ENCODE measurements at places on chromosomes 3 and 15.

DNA sequence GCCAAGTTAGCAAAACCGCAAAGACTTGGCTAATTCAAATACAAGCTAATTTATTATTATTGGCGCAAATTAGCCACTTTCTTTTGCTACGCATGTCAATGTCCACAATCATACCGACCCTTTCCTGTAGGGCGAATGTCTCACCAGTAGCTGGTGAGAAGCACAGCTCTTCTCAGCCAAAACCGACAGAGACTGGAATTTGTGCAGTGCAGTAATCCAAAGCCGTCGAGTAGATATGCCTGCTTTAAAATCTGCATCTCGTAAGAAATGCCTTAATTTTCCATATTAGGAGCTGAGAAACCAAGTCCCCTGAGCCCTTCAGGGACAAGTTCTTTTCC, 614 bp upstream of the MINDY2 start:
- no peaks in the 10 kb centered on the region for H3K36me3 ChIP-seq
- DNase-seq: no peak
- H3K4me3 ChIP-seq: peak overlapping the region; percentile 66
- H3K4me1 ChIP-seq: peaks cover 9% of the 10 kb centered on the region
- H3K27ac ChIP-seq: peak overlapping the region; percentile 91
- no peaks in the 10 kb centered on the region for H3K27me3 ChIP-seq

DNA sequence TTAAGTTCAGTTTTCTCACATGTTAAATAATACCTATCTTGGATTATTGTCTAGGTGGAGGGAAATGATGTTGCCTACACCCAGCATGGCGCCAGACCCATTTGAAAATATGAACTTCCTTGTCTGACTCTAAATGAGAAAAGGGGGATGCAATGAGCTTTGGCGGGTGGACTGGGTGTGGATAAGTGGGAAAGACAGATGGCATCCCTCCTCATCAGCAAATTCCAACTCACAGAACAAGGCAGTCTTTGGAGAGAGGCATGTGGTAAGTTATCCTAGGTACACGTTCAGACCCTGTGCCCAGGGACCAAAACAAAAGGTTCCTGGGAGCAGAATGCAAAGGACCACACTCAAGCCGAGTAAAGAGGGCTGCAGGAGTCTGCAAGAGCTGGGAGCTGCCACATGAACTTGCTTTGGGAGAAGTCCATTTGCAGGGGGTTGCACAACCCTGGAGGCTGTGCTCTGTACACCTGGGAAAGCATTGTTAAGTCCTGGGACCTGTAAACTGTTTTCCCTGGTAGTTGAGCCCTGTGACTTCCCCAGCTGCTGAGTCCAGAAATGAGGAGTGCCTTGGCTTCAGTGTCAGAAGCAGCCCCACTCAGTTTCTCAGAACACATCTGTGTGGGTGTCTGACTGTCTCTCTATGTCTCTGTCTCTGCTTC, 102.3 kb upstream of the TPM1 start:
- peaks cover 2% of the 10 kb centered on the region for H3K4me1 ChIP-seq
- peak overlapping the region; percentile 57 for H3K27ac ChIP-seq
- H3K27me3 ChIP-seq: no peaks in the 10 kb centered on the region
- no peaks in the 10 kb centered on the region for H3K36me3 ChIP-seq

- no peaks in the 10 kb centered on the region for H3K36me3 ChIP-seq
- DNase-seq: peak; percentile 71
- no peak overlapping the region for H3K4me3 ChIP-seq
- H3K27me3 ChIP-seq: no peaks in the 10 kb centered on the region
- no peaks in the 10 kb centered on the region for H3K4me1 ChIP-seq
Measured at GRCh38 chr15:92189166-92189565, 204.5 kb upstream of the ST8SIA2 start.

GRCh38 chr3:72232777-72233176, 447.8 kb upstream of the PROK2 start:
- H3K36me3 ChIP-seq: no peaks in the 10 kb centered on the region
- H3K4me3 ChIP-seq: no peak overlapping the region
- no peak for DNase-seq
- H3K27ac ChIP-seq: no peak overlapping the region
- no peaks in the 10 kb centered on the region for H3K4me1 ChIP-seq
- H3K27me3 ChIP-seq: no peaks in the 10 kb centered on the region

DNA sequence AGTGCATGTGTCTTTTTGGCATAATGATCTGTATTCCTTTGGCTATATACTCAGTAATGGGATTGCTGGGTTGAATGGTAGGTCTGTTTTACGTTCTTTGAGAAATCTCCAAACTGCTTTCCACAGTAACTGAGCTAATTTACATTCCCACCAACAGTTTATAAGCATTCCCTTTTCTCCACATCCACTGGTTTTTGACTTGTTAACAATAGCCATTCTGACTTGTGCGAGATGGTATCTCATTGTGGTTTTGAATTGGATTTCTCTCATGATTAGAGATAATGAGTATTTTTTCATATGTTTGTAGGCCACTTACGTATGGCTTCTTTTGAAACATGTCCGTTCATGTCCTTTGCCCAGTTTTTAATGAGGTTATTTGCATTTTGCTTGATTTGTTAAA, 117.7 kb downstream of the CHCHD4 start:
- no peak overlapping the region for H3K27ac ChIP-seq
- H3K4me1 ChIP-seq: no peaks in the 10 kb centered on the region

GRCh38 chr3:44504566-44504965, 27.1 kb upstream of the ZNF445 start:
- no peaks in the 10 kb centered on the region for H3K27me3 ChIP-seq
- DNase-seq: no peak
- H3K27ac ChIP-seq: no peak overlapping the region
- peaks cover 20% of the 10 kb centered on the region for H3K36me3 ChIP-seq
- no peak overlapping the region for H3K4me3 ChIP-seq
- peaks cover 4% of the 10 kb centered on the region for H3K4me1 ChIP-seq

- no peaks in the 10 kb centered on the region for H3K36me3 ChIP-seq
- H3K27me3 ChIP-seq: no peaks in the 10 kb centered on the region
- no peaks in the 10 kb centered on the region for H3K4me1 ChIP-seq
- DNase-seq: no peak
Measured at GRCh38 chr3:140931801-140932200, 9.8 kb upstream of the SLC25A36 start.

DNA sequence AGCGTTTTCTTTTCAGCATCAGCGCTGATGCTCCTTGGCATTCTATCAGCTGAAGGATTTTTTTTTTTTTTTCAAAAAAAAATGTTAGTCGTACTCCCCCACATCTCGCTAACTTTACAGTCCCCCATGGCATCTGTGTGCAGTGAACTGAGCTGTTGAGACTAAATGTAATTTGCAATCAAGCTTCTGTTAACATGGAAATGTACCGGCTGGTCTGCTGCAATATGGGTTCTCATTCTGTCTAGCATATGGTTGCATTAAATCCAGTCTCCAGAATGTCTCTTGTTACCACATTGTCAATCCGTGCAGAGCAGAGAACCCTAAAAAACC, 32.2 kb upstream of the TPRG1 start:
- H3K4me3 ChIP-seq: no peak overlapping the region
- H3K36me3 ChIP-seq: no peaks in the 10 kb centered on the region
- DNase-seq: peak; percentile 20
- H3K27me3 ChIP-seq: no peaks in the 10 kb centered on the region

- H3K27me3 ChIP-seq: no peaks in the 10 kb centered on the region
- H3K27ac ChIP-seq: no peak overlapping the region
- no peaks in the 10 kb centered on the region for H3K4me1 ChIP-seq
- H3K4me3 ChIP-seq: no peak overlapping the region
Measured at GRCh38 chr3:52986938-52987337, 58.9 kb downstream of the SFMBT1 start.

GRCh38 chr15:25869701-25870100, 6.6 kb upstream of the ATP10A start:
- no peaks in the 10 kb centered on the region for H3K27me3 ChIP-seq
- H3K4me3 ChIP-seq: no peak overlapping the region
- H3K36me3 ChIP-seq: no peaks in the 10 kb centered on the region
